Activated T-helper 1 cell treated with Interleukin-2 at 50 U/mL for 16 hours (primary cell): ENCODE measurements at places on chromosomes 3 and 15.

DNA sequence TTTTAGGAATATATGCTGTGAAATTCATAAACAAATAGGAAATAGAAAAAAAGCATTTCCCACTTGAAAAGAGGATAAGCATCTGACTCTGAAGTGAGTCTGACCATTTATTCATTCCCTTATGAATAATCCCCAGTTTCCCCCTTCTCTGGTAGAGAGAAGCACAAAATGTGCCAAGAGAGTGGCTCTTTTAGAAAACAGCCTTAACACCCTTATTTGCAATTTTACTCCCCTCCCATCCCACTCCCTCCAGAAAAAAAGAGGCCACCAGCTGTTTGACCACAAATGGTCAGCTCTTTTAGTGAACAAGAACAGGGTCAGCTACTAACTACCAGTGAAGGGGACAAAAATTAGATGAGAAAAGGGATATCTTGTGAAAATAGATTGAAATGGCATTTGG, 184.5 kb upstream of the ADAMTS9 start:
- DNase-seq, result no peak

- DNase-seq, result no peak
These were observed 454.2 kb downstream of the FGF12 start for GRCh38 chr3:192273001-192273696.

DNA sequence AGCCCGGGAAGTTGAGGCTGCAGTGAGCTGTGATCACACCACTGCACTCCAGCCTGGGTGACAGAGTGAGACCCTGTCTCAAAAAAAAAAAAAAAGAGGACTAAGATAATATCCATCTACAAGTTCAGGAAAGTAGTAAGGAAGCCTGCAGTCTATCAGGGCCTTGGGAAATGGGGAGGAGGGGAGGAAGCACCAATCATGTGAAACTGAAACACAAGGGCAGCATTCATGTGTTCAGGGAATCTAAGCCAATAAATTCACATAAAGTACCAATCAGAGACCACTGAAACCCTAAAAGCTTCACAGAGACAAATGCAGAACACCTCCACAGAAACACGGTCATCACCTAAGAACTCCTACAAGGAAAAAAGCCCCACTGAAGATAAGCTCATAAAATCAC, 22.9 kb upstream of the HHATL start:
- DNase-seq, result no peak

DNA sequence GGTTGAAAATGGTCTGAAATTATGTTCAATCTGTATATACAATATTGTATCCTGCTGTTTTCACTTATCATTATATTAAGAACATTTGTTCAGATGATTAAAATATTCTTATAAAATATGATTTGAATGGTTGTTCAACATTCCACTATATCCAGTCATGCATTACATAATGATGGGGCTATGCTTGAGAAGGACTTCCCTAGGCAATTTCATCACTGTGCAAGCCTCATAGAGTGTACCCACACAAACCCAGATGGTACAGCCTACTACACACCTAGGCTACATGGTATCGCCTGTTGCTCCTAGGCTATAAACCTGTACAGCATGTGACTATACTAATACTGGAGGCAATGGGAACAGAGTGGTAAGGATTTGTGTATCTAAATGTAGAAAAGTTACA, 30.5 kb downstream of the SLC7A14 start:
- DNase-seq, result no peak

DNA sequence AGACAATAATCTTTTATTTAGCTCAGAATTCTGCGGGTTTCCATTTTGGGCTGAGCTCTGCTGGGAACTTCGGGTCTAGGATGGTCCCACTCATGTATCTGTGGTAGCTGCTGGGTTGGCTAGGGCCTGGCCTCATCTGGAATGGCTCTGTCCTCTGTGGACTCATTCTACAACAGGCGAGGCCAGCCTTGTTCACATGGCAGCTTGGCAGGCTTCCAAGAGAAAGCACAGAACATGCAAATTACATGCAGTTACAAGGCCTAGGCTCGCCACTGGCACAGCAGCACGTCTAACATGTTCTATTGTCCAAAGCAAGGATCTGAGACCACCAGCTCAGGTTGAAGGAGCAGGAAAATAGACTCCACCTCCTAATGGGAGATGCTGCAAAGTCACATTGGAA, 431.4 kb downstream of the PDCD6IP start:
- DNase-seq, result no peak

- DNase-seq, result no peak
These were observed 76.0 kb downstream of the SLC12A8 start for GRCh38 chr3:125136515-125136914.

DNA sequence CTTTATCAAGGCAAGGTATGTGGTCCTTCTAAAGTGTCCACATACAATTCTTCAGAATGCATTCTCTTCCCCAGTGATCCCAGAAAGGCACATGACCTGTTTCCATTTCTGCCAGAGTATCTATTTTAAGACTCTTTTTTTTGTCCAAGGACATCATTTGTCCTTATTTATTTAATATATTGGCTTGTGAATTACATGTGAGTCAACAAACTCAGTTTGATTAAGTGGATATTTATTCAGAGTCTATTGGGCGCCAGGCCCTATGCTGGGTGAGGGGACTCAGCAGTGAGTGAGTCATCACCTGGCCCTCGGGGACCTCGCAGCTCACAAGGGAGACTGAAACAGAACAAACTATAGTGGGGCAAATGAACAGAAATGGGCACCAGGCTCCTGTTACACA, 136.8 kb downstream of the SNRK start:
- no peak for DNase-seq

GRCh38 chr3:45832699-45833098, 9.2 kb downstream of the LZTFL1 start:
- DNase-seq, result no peak

DNA sequence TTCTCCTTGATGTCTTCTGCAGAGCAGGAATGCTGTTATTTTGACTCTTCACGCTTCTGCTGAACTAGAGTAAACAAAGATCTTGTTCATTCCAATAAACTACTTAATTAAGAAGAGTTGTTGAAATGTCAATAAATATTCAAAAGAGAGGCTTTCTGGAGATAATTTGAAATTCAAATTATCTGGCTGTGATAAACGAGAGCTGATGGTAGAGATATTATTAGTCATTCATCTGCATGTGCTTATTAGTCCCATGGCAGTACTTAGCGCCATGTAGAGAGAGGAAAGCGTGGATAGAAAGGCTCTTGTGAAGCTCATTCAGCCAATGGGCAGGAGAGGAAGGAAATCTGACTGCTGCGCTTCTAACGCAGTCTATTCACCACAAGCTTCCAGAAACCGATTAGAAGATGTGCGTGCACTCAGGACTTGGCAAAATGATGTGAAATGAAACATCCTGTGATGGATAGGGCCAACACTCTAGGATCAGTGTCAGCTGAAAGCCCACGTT, 251.1 kb downstream of the GABRB3 start:
- DNase-seq, result no peak

- no peak for DNase-seq
These were observed 930.1 kb upstream of the NR2F2 start for GRCh38 chr15:95400428-95400827.

DNA sequence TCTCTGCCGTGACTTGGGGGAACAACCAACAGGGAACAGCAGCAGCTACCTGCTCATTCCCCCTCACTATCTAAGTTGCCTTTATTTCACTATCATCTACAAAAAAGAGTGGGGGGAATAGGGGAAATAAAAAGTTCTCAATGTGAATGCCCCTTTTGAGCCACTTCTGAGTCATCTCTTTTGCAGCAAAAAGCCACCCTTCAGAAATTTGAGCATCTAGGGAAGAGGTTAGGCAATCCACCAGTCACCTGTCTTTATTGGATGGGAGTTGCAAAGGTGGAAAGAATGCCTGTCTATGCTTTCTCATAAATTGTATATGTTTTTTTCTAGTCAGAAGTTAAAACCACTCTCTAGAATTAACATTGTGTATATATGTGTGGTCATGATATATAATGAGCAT, 41.1 kb downstream of the GPD1L start:
- DNase-seq, result no peak

GRCh38 chr3:175898194-175898593, 1039.1 kb downstream of the NAALADL2 start:
- DNase-seq, result no peak

- no peak for DNase-seq
These were observed 31.6 kb upstream of the PDZRN3 start for GRCh38 chr3:73656241-73656890.

GRCh38 chr3:72255191-72255590, 470.2 kb upstream of the PROK2 start:
- DNase-seq, result no peak

- DNase-seq, result no peak
These were observed 185.8 kb upstream of the ROBO1 start for GRCh38 chr3:79953591-79954101.

GRCh38 chr15:50148362-50148963, 29.4 kb upstream of the ATP8B4 start:
- DNase-seq, result no peak

- no peak for DNase-seq
These were observed 289.3 kb upstream of the RORA start for GRCh38 chr15:61518191-61518950.

DNA sequence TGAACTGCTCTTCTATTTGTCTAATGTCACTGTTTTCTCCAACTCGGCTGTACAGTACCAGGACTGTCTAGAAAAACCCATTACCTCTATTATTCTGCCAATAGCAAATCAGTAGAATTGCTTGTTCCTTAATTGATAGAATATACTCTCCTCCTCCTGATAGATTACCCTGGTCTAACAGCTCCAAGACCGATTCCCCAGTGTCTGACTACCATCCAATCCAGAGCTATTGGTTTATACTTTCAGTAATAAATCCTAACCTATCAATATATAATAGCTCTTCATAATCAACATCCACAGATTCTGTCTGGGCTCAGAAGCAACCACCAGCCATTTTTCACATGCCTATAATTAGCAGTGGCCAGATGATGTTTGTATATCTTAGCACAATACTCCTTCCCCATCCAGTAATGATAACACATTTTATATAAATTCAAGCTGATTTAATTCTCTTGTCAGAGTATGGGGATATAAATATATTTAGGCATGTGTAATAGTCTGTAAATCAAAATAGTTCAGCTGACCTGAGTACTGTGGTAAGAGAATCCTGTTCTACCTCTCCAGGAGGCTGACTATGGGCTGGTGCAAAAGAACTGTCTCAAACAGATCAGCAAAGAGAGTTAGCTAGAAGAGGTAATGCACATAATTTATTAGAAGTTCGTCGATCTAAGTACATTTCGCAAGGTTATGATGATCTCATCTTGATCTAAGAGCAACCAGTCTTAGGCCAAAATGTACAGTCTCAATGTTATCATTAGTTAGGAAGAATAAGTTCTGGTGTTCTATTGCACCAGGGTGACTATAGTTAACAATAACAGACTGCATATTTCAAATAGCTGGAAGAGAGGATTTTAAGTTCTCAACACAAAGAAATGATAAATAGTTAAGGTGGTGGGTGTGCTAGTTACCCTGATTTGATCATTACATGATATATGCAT, 193.4 kb downstream of the SHOX2 start:
- DNase-seq, result no peak

DNA sequence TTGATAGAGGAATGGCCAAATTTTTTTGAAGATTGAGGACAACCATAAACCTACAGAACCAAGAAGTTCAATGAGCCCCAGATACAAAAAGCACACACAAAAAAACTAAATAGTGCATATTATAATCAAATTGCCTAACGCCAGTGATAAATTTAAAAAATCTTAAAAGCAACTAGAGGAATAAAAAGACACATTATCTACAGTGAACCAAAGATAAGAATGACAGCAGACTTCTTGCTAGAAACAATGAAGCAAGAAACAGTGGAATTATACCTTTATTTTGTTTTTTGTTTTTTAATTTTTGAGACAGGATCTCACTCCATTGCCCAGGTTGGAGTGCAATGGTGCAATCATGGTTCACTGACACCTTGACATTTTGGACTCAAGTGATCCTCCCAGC, 9.9 kb upstream of the SAMD7 start:
- DNase-seq, result no peak

DNA sequence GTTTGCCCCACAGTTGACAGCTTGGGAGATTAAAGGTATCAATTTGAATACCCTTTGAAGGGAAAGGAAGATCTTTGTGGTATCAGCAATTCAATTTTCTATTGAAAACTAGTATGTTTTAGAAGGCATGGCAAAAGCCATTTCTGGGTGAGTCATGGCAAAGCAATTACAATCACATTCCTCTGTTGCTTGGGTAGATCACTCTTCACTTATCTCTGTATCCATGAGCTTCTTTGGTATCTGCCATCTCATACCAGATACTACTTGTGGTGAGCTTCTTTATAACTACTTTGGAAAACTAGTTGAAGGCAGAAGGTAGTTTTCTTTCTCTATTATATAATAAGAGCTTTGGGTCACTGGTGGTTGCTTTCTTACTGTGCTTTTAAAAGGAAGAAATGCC, 28.3 kb upstream of the LSAMP start:
- DNase-seq, result no peak

DNA sequence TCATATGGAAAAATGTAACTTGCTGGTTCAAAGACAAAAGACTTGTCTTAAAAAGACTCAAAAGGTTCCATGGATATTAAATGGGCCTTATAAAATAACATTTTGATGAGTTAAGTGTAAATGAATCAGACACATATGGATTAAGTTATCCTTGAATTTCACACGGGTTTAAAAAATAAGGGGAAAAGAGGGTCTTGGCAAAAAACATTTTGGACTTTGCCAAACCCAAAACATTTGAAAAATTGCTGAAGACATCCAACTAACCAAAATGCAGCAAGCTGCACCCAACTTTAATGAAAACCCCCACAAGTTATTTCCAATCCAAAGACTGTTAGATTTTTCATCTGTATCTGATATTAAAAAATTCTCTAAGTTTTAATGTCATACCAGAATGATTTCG, 200.7 kb downstream of the MEIS2 start:
- no peak for DNase-seq

GRCh38 chr3:157830556-157831236, 275.5 kb downstream of the SHOX2 start:
- no peak for DNase-seq

- DNase-seq, result no peak
These were observed 6.7 kb downstream of the TNFSF10 start for GRCh38 chr3:172516318-172517214.

GRCh38 chr3:101509811-101510210, 3.2 kb downstream of the SENP7 start:
- DNase-seq, result no peak

DNA sequence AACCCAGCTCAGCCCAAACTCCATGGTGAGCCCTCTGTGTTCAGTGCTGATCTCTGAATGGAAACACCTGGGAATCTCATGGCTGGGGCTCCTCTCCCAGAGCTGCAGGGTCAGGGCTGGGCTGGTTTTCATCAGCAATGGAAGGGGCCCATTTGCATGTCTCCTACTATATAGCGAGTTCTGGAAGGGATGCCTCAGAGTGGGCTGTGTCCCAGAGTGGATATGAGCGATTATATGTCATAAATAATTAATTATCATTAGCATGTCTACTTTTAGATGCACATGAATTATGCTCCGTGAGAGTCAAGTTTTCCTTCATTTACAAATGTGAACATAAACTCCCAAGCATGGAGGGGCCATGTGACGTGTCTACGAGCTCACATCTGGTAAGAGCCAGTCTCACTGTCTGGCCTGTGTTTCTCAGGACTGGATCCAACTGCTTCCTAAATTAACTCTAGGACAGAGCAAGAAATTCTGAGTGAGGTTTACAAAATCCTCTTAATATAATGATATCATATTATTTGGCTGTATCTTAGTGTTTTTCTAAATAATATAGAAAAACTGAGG, 553.4 kb downstream of the GOLGA6L6 start:
- DNase-seq, result no peak

- DNase-seq, result no peak
These were observed 742.0 kb upstream of the CCDC54 start for GRCh38 chr3:106635271-106635670.
